ENCODE measurements at places on chromosomes 7 and 10. TPM values are rescaled to one million over a fixed set of nuclear protein-coding genes. Genes with fewer than 3 reads are reported as not detected.

Gene TFEC
- total RNA-seq: 0.51 TPM

Gene NEBL
- total RNA-seq: 0.51 TPM

Gene TPK1
- total RNA-seq: 22.9 TPM

Gene NRBF2
- 17.2 TPM for total RNA-seq

Gene SH2B2
- total RNA-seq: 1.3 TPM

Gene SYT15B
- total RNA-seq: 0.06 TPM

Gene NUTM2A
- total RNA-seq: 0.93 TPM

Gene TIMM23
- total RNA-seq: 24.5 TPM

Gene TBATA
- total RNA-seq: not detected

Gene PLEKHS1
- total RNA-seq: not detected

Gene CCDC172
- total RNA-seq: not detected

DNA sequence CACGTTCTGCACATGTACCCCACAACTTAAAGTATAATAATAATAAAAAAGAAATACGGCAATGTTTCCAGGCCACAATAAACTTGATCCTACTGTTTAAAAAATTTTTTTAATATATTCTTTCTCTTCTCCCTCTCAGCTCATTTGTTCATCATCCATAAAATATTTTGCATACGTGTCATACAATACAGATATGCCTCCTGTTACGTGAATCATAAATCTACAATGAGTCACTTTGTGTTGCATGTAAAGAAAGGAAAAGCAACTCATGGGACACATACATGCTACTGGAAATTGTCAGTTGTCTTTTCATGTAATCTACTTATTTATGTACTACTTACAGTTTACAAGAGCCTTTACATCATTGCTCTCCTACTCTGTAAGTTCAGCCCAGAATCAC lies 1.1 kb upstream of the TECTB start:
- no peak for DNase-seq

- DNase-seq: no peak
Observed at GRCh38 chr7:155798673-155799439, 13.4 kb downstream of the SHH start.

- DNase-seq: no peak
Observed at GRCh38 chr7:26538216-26538615, 246.6 kb downstream of the SNX10 start.

- DNase-seq: no peak
Observed at GRCh38 chr7:155939350-155939749, 127.1 kb upstream of the SHH start.

DNA sequence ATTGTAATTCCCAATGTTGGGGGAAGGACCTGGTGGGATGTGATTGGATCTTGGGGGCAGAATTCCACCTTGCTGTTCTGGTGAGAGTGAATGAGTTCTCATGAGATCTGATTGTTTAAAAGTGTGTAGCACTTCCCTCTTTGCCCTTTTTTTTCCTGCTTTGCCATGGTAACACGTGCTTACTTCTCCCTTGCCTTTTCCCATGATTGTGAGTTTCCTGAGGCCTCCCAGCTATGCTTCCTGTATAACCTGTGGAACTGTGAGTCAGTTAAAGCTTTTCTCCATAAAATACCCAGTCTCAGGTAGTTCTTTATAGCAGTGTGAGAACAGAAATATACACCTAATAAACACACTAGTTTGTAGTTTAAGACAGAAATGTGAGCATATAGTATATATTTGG lies 166.8 kb upstream of the MAGI2 start:
- DNase-seq: no peak

GRCh38 chr7:5139998-5140397 lies 50.0 kb upstream of the WIPI2 start:
- no peak for DNase-seq

- DNase-seq: no peak
Observed at GRCh38 chr10:60957667-60958221, 13.8 kb upstream of the RHOBTB1 start.

GRCh38 chr7:129523924-129524323 lies 21.6 kb downstream of the SMKR1 start:
- DNase-seq: no peak

DNA sequence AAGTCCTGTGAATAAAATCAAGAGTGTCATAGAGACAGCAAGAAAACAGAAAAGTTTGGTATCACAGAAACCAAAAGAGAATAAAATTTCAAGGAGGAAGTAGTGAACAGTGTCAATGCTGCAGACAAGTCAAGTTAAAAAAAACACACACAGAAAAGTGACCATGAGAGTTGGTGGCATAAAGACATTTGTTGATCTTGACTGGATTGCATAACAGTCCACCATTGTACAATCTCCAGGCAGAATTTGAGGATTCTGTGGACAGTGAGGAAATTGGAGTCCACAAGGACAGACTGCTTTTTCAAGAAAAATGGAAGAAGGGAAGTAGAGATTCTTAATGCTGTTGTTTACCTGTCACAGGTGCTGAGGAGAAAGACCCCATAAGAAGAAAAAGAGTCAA lies 412.5 kb downstream of the PLXDC2 start:
- DNase-seq: no peak

DNA sequence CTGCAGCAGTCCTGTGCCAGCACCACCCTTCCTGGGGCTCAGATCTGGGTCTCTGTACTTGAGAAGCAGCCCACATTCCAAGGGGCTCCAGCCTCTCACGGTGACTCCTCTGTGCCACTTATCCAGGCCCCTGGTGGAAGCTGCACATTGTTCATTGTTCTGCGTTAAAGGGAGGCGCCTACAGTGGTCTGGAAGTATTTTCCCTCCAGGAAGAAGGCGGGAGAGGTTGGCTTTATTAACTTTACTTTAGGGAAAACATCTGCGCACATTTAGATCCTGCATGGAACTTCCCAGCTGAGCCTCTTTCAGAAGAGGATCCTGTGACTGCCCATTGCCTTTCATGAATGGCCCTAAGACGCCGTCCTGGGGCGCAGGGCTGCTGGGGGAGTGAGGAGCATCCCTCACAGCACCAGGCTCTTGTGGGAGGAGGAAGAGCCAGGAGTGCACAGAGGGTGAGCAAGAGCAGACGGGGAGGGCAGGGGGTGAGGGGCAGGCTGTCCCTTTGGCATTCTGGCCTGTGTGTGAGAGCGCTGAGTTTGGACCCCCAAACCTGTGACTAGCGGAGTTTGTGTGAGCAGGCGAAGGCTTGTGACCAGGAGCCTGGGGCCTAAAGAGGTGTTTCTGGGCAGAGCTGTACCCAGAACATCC lies 98.6 kb upstream of the BTBD16 start:
- DNase-seq: no peak

- DNase-seq: no peak
Observed at GRCh38 chr10:30702860-30703259, 73.3 kb upstream of the LYZL2 start.

DNA sequence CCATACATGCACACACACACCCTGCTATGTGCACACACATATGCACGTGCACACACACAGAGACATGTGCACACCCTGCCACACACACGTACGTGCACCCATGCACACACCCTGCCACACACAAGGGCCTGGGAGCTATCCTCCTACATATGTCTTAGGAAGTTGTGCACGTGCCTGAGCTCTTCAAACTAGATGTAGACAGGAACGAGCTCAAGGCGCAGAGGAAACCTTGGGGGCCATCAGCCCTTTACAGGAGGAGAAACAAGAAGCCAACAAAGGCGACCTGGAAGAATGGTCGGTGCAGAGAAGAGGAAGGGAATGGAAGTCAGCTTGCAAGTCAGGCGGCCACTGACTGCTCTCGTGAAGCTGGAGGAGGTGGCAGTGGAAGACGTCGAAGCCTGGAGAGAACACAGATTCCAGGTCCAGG lies 58.7 kb downstream of the AOC1 start:
- DNase-seq: no peak

DNA sequence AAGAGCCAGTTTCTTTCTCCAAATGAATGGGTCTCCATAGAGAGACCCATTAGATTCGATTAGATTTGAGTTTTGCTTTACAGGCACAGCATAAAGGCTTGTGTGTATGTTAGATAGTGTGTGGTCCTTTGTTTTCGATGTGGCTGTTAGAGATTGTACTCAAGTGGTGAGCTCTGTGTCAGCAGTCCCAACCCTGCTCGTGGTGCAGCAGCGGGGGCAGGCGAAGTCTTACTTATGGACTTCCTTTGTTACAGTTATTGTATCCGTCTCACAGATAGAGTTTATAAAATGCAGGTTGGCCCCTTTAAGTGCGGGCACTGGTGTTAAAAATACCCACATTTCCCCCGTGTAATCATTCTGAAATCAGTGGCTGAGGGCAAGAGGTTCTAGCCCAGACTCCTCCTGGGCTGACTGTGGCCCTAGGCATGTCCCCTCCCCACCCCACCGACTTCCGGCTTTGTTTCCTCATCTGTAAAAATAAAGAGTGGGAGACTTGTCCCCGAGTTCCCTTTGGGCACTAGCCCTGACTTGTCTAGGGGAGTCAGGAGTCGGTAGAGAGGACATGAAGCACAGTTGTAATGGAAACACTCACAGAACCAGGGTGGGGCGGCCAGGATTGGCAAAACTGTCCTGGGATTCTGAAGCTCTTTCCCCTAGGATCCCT lies 28.6 kb downstream of the MTURN start:
- peak; percentile 20 for DNase-seq

DNA sequence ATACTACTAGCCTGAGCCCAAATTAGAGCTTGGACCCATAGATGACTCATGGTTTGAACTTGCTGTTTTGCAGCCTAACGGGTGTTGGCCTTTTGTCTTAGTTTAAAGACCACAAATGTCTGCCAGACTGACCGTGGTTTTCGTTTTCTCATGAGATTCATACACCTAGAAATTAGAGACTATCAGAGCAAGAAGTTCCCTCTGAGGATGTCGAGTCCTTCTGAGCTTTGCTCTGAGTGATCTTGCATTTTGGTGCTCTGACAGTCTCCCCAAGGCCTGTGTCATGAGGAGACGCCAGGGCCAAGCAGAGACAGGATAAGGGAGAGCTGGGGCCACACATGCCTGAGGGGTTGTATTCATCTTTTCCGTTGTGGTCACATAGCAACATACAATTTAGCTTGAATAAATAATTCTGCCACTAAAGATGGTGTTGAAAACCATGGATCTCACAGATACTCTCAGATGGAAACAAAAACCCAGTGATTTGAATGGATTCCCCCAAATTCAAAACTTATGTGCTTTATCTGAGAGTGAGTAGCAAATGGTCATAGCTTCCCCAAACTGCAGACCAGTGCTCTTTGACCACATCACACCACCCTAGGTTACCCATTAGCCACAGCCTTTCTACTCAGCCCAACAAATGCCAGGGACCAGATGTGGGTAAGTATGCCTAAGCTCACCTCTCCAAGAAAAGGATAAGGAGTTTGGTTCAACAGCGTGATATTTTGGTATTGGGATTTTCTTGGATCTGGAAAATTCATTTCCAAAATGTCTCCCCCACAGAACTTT lies 762.0 kb upstream of the IGFBP3 start:
- DNase-seq: no peak

DNA sequence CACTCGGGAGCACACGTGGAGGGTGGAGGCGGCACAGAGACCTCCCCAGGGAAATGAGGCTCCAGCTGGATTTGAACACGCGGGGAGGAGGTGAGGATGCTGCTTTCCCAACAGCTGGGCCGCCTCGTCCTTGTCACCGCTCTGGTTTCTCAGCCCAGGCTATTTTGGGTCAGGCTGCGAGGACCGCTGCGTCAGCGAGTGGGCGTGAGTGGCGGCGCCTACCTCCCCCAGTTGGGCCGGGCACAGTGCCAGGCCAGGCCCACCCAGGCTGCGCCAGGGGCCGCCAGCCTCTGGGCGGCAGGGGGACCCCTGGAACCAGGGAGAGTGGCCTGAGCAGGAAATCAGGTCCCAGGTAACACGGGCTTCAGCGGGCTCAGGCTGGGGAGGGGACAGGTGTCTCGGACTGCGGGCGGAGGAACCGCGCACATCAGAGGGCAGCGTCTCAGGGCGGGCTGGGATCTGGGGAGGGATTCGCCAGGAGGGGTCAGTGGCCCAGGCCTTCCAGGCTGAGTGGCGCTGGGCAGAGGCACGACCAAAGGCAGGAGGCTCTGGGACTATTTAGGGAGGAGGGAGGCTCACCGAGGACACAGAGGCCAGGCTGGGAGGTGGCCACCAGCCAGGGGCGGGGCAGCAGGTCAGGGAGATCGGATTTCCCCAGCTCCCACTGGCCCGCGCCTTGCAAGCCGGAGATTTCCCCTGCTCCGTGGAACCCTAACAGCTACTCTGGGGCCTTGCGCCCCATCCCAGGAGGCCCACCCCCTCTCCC lies 125.2 kb upstream of the RET start:
- no peak for DNase-seq

DNA sequence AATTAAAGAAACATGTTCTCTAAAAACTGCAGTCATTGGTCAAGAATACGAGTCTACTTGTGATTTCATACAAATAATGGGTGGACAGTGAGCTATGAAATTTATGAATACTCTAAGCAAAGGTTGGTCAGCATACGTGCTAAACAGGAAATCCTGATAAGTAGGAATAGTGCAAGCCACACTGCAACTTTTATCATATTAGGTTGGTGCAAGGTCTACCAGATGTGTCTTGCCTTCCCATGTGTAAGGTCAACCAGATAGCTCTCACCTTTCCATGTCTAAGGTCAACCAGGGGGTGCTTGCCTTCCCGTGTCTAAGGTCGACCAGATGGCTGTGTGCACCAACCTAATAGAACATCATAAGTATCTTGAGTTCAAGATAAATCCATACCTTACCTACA lies 2.0 kb upstream of the ITGB1 start:
- DNase-seq: no peak

DNA sequence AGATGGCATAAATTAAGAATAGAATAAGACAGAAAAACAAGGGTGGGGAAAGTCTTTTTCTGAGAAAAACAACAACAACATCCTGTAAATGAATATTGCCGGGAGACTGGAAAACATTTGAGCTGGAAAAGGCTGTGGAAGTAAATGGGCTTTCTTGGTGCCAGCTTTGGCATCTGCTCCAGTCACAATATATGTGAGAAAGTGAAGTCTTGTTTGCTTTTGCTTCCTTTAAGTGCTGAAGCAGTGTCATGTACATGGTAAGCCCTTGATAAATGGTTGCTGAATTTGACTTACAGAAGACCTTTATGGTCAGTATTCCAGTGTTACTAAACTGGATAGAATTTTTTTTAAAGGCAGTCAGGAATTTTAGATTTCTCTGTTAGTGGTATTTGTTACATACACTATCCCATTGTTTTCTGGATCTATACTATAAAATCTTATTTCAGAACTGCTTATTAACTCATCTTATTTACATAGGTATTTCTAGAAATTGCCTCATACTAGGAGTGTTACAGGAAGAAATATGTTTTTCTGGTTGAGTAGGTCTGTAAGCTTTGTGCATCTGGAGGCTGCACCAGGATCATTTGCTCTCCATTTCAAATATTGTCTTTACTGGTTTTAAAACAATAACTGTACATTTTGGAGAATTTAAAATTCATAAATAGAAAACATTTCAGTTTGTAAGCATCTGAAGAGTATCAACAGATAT lies 201.7 kb upstream of the FOXP2 start:
- no peak for DNase-seq

GRCh38 chr10:92891885-92892690 lies 43.8 kb downstream of the EXOC6 start:
- DNase-seq: no peak
